ENCODE measurements at places on chromosomes 16 and 17.

- peak; percentile 97 for DNase-seq
Measured at GRCh38 chr16:12801511-12802042, 2.1 kb downstream of the CPPED1 start.

DNA sequence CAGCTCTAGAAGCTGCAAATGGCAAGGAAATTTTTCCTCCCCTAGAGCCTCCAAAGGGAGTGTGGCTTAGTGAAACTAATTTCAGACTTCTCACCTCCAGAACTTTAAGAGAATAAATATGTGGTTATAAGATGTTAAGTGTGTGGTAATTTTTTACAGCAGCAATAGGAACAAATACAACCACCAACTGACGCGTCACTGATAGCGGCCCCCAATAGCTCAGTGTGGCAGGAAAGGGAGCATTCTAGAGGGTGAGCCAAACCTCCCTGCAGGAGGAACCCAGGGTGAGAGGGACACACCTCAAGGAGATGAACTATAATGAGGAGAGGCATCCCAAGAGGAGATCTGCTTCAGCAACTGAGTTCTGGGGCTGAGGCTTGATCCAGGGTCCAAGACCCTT lies 4.0 kb downstream of the CCL4 start:
- DNase-seq = no peak

GRCh38 chr17:45221081-45222013 lies at the start of gene FMNL1:
TSS of gene FMNL1 (plus strand) at chr17:45221885. CDS start at chr17:45222125, 240 bp downstream.
- no peak for DNase-seq

DNA sequence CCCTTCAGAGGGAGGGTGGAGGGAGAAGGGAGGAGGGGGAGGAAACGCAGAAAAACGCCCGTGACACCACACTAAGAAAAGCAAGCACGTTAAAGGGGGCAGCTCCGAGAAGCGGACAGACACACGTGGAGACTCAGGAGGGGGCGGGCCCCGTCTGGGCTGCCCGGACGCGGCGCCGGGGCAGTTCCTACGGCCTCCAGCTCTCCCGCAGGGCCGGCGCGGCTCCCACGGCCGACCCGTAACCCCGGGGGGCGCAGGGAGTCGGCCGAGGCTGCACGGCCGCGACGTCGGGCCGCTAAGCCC lies 362 bp downstream of the KLHDC4 start:
- peak; percentile 18 for DNase-seq

DNA sequence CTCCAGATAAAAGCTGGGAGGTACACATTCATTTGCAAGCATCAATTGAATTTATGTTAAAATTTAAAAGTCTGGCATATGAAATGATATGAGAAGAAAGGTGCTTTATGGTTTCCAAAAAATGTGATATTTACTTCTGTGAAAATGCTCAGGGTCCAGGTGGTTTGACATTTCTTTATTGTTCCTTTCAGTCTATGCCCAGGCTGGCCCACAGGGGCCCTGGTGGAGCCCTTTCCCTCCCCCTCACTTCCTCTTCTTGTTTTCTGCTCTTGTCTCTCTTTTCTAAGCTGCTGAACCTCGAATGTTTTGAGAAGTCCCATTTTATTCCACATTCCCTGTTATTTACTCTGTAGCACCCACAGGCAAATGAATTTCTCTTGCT lies 127.8 kb downstream of the HS3ST3B1 start:
- no peak for DNase-seq

GRCh38 chr16:75181630-75182029 lies 25.3 kb downstream of the CTRB2 start:
- no peak for DNase-seq

DNA sequence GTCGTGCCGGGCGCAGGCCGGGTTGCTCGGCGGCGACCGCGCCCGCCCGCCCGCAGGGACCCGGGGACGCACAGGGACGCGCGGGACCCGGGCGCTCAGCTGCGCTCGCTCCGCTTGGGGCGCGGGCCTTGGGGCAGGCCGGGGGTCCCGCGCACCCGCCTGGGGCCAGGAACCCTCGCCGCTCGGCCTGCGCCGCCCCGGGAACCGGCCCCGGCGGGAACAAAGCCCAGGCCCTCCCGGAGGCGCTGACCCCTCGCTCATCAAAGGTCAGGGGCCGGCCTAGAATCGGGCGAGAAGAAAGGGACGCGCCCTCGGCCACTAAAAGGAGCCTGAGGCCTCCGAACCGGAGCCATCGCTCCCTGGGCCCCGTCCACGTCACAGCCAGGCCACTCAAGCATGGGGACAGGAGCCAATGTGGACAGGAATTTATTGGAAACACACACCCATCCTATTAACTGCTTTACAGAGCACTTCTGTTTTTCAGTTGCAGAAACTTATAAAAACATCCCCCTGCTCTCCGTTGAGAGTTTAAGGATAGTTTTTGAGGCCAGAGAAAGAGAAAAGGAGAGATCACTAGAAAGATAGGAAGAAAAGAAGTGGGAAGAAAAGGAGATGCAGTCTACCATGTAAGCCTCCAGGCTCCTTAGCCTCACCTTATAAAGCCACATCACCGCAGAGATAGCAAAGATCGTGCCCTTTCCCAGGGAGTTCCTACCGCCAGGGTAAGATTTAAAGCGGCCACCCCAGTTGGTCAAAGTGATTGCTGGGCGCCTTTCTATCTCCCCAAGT lies 558 bp upstream of the ZFHX3 start:
- DNase-seq = no peak

DNA sequence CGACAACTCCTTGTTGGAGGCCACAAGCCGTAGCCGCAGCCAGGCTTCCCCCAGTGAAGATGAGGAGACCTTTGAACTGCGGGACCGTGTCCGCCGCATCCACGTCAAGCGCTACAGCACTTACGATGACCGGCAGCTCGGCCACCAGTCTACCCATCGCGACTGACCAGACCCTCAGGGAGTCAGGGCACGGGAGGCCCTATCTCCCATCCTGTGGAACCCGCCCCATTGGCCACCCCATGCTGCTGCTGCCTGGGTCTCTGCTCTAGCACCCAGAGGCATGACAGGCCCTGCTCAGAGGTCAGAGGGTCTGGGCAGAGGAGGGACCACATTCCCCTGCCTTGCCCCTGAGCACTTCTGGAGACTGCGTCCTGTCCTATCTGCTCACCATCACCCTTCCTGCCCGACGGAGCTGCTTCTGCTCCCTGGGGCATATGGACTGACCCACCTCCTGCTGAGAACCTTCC lies 8.9 kb downstream of the TNFAIP1 start:
- DNase-seq = no peak

- no peak for DNase-seq
Measured at GRCh38 chr16:75027520-75028300, 28.9 kb downstream of the ZNRF1 start.

DNA sequence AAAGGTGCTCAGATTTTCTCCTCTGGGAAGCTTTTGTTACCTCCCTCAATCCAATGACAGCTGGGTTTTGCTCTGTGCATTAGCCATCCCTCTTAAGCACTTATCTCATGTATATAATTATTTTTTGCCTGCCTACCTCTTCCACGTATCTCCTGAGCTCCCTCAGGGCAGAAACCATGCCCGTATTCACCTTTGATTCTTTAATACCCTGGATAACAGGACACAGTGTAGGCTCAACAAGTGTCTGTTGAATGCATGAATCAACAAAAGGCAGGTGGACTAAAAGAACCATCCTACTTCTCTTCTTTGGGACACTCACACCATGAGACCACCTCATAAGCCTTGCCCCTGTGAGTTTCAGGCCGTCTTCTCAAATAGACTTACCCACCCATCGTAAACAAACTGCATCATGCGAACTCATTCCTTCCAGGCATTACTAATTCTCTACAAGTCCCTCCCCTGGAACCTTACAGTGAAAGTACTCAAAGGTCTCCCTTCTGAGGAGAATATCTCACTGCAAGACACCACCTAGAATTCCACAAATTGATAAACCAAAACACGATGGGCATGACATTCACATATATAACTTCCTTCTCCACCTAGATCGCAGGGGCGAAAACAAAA lies 3.2 kb downstream of the ARHGAP17 start:
- DNase-seq = peak; percentile 52

DNA sequence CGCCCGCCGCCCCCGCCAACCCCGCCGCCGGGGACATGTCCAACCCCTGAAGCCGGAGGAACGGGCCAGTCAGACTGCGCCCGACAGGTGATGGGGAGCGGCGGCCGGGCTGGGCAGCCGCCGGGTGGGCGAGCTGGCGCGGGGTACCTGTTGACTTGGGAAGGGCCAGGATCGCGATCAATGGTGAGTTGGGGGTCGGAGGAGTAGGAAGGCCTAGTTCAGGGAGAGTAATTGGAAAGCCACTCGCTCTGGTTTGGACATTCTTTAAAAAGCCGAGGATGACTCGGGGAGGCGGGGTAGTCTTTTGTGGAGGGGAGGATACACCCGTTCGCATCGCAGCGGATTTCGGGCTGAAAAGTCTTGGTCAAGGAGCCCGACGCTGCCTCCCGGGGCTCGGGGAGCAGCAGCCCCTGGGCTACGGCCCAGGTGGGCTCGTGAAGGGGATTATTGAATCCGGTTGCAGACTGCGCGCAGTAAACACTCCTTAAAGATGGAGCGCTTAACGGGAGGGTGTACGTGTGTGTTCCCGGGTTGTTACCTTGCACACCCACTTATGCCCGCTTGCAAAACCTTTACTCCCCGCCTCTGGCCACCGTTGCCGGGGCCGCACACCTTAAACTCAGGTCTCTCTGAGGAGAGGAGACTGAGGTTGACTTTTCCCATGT lies 123.8 kb downstream of the GOSR1 start:
- peak; percentile 14 for DNase-seq
